HS-27A (cell line): ENCODE measurements at places on chromosomes 11 and 22.

DNA sequence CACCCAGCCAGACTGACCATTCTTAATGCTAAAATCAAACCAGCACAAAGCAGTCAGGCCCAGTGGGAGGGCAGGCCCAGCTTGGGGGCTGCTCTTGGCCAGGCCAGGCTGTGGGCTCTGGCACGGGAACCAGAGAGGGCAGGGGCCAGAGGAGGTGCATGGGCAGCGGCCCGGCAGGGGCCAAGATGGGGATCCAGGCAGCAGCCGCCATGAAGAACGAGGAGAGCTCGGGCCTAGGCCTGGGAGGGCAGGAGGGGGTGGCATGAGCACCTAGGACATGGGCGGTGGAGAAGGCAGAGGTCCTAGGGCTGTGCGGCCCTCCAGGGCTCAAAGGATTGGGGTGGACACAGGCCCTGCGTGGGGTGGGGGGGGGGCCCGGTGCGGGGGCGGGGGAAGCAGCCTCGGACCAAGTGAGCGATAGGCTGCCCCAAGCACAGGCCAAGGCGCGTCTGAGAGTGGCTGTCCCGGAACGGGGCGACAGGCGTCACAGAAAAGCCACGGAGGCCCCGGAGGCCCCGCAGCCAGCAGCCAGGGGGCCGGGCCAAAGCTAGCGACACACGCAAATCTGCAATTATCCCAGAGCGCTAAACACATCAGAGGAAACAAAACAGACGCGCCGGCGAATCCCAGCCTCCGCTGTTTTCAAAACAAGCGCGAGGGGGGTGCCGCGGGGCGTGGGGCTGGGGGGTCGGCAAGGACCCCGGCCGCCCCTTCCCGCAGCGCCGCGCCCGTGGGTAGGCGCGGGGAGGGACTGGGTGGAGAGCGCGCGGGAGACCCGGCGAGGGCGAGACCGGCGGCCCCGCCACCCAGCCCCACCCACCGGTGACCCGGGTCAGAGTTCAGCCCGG lies 8.3 kb downstream of the PLXNB2 start:
- DNase-seq: no peak

DNA sequence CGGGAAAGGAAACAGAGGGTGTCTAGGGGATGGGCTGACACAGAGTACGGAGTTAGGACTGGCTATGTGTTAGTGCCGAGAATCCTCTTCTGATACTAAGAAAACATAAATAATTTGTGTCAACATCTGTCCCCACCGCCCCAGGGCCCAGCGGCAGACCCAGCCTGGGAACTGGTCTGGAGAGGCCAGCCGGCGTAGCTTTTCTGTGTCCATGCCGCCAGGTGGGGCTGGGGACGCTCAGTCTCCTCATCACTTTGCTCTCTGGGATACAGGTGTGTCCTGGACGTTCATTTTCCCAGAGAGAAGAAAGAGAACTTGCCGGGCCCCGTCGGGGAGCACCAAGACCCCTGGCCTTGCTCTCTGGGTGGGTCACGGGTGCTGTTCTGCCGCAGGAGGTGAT lies 54.7 kb downstream of the WNT7B start:
- DNase-seq: no peak

GRCh38 chr11:3803726-3804495 lies 4.4 kb upstream of the PGAP2 start:
- DNase-seq: no peak

- DNase-seq: no peak
Observed at GRCh38 chr11:94134651-94135512, 6.2 kb downstream of the PANX1 start.

- no peak for DNase-seq
Observed at GRCh38 chr22:22933807-22934542, 46.4 kb downstream of the IGLL5 start.

GRCh38 chr11:114479331-114479730 lies 40.1 kb downstream of the REXO2 start:
- DNase-seq: no peak

DNA sequence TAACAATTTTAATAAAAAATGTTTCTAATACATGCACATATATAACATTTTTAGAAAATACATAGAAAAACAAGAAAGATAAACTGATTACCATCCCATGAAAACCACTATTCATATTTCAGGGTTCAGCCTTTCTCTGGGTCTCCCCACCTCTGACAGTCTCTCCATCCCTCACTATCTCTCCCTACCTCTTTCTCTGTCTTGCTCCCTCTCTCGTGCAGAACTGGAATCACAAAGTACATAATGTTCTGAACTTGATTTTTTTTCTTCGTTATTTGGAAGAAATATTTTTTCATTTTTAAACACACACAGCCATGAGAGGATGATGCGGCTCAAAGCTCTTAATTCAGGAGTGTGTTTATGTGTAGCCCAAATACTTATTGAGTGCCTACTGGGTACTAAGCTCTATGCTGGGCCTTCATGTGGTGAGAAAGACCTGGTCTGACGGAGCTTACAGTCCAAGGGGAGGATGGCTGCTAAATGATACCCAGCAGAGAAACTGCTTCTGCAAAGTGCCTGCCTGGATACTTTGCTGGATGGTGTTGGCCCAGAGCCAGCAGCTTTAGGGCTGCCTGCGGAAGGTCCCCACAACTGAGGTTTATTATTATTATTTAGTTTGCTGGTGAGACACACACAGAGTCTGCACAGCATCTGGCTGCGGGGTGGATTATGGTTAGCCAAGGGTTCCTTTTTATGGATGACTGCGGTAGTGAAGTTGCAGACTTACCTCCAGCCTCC lies 42.6 kb downstream of the SC5D start:
- no peak for DNase-seq

DNA sequence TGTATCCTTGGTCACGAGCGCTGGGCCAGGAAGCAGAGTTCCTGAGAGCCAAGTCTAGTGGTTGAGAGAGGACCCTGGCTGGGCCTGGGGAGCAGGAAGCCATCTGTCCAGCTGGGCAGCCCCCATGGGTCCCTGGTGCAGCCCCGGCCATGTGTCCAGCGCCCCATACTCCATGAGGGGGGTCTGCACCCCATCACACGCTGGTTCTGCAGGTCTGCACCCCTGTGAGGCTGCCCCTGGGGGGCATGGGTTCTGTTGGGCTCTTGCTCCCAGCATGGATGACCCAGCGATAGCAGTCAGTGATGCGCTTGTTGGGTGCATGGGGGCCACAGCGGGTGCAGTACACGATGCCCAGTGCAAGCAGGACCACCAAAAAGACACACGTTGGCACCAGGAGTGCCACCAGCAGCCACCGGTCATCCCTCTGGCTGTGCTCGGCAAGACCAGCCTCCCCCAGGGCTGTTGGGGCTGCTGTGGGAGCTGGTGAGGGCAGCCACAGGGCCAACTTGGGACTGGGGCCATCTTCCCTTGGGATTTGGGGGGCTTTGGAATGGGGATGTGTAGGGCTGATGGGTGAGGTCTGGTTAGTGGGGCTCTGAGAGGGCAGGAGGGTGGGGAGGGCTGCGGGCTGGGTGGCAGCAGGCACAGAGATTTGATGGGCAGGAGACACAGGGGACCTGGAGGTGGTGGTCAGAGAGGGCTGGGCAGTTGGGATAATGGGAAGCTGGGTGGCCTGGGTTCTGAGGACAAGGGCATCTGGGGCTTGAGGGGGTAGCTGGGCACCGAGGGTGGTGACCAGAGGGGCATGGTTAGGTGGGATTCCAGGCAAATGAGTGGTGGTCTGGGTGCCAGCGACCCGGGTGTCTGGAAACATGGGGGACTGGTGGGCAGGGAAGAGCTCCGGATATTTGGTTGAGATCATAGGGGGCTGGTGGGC lies 2.0 kb downstream of the CD248 start:
- no peak for DNase-seq

GRCh38 chr11:77080643-77081210 lies 14.0 kb downstream of the CAPN5 start:
- DNase-seq: no peak

DNA sequence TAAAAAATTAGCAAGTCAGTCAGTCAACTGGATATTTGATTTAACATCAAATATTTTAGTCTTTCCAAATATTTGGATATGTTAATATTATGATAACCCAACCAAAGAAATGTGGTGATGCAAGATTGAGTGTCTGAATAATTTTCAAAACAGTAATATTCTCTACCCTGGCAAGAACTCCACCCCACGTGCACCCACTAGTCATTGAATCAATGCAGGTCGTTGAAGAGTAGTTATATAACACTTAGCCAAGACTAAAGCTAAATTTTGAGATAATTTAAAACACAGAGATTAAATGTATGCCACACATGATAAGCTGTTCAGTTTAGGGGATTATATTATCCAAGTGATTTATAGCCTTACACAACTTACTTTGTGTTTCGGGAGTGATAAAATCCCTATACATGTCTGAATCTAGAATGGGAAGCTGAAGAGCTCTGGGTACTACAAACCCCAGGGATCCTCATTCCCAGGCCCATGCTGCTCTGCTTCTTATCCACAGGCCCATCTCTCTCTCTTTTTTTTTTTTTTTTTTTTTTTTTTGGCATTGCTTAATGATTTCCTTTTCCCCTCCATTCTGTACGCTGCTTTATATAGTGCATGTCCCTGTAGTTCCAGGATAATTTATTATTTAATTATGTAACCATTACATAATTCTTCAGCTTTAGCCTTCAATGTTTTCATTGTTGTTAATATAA lies 392.9 kb downstream of the NTM start:
- DNase-seq: no peak

DNA sequence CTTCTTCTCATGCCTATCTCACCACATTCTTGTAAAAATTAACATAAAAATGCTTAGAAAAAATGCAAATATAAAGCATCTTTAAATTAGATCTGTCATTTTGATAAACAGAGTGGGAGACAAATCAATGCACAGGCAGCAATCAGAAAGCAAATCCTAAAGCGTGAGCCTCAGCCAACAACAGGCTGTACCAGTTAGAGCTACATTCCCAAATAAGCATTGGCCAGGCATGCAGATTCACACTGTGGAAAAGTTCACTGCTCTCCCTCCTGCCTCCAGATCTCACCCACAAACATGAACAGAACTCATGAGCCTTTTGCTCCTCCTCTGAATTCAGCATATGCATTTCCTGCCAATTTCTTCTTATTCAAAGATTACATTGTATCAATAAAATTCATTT lies 115.2 kb upstream of the FAT3 start:
- DNase-seq: no peak

DNA sequence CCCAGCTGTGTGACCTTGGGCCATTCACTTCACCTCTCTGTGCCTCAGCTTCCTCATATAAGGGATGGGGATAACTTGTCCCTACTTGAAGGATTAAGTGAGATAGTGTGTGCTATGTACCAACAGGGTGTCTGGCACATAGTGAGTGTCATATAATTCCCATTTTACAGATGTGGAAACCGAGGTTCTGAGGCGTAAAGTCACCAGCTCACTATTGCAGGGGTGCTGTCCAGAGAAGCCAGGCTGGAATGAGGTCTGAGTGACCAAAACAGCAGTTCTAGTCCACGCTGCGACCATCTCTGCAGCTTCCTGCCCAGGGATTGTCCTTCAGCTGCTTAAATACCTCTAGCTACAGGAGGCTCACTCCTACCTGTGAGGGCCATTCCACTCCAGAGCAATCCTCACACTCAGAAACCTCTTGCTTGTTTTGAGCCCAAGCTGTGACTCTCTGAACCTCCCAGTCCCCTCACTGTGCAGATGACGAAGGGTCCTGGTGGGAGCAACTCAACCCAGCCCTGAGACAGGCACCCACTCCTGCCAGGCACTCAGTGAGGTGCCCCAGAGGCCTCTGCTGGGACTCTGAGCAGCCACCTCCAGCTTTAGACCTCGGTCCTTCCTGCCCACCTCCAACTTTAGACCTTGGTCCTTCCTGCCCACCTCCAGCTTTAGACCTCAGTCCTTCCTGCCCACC lies 5.8 kb downstream of the MB start:
- no peak for DNase-seq

DNA sequence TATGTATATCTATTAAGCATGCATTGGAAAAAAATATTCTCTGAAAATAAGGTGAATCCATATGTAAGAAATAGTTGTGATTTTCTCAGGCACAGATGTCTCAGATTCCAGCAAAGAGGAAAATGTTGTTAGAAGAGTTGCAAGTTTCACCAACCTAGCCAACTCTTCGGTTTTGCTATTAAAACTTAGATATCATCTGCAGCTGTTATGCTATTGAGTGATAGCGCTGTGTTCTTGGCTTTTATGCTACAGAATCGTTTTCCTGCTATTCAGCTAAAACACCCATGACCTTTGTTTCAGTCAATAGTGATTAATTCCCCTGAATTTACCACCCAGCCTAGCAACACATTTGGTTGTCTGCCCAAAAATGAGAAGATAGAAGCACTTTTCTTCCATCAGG lies 795.6 kb upstream of the ANO3 start:
- no peak for DNase-seq

DNA sequence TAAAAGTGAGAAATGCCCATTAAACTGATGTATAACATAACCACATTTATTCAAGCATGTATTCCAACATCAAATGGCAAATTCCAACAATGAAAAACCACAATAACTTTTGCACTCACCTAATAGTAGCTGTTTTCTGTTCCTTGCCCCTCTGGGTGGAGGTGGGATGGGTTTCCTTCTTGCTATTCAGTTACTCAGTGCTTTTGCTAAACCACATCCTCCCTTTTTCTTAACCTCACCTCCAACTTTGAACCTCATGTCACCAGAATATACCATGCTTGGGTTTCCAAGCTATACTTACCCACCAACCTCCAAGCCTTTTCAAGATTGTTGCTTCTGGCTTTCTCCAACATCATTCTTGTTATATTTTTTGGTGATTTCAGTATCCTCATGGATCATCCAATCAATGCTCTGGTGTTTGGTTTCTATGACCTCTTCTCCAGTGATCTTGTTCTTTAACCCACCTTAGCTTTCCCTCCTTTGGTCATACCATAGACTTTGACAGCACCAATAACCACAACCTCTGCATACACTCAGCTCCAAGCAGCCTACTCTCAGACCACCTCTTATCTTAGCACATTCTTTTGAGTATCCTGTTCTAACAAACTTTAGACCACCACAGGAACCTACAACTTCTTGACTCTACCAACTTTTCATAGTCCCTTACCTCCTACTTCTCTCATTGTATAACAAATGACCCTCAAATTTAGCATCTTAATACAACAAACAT lies 3.2 kb upstream of the CCDC15 start:
- DNase-seq: no peak

- no peak for DNase-seq
Observed at GRCh38 chr22:17436382-17436980, 67.2 kb downstream of the CECR2 start.

GRCh38 chr22:44802071-44802700 lies 49.8 kb downstream of the ARHGAP8 start:
- DNase-seq: no peak

GRCh38 chr22:17380359-17381087 lies 11.3 kb downstream of the CECR2 start:
- no peak for DNase-seq
